ENCODE measurements at places on chromosomes 5 and 9. TPM values are rescaled to one million over a fixed set of nuclear protein-coding genes. Genes with fewer than 3 reads are reported as not detected.

DNA sequence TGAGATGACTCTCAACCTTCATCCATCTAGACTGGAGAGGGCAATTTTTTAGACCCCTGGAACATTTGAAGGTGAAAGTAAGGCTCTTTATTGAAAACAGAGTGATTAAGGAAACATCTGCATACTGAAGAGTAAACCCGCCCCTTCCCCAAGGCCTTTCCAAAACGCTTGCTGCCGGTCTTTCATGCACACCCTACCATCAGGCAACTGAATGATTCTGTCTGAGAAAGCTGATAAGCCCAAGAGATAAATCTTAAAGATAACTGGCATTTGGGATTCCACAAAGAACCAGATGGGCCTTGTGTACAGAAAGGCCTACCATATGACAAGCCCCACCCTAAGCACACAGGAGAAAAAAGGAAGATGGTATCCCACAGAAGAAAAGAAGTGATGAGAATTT lies 54.4 kb upstream of the PIK3R1 start:
- no peak for DNase-seq

PCDHB4 gene
- 2.9 TPM for total RNA-seq

GRCh38 chr5:78837836-78838235 lies 147.3 kb downstream of the ARSB start:
- no peak for DNase-seq

GRCh38 chr9:93812410-93812668 lies 142.8 kb downstream of the BARX1 start:
- no peak for DNase-seq

LAMC3 gene
- total RNA-seq: 17.8 TPM

DNA sequence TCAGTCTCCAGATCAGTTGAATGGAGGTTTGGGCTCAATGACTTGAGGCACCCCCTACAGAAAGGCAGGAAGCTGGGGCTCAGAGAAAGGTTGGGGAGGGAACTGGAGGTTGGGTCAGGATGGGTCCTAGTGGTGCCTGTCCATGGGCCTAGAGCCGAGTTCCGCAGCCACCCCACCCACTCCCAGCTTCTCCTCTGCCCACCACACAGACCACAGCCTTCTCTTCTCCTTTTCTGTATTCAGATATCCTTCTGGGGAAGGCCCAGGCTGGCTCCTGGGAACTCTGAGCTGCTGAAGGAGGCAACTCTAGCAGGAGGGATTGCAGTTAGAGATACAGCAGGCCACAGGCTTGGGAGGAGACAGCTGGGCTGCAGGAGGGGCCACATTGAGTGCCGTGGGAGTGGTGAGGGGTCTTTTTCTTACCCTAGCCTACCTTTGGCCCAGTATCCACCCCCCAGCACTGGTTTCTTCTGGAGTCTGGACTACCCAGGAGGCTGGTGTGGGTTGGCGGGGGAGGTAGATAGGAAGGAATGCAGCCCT lies 15.4 kb upstream of the PTGS1 start:
- DNase-seq: no peak

IRGM gene
- total RNA-seq: 8.2 TPM

DNA sequence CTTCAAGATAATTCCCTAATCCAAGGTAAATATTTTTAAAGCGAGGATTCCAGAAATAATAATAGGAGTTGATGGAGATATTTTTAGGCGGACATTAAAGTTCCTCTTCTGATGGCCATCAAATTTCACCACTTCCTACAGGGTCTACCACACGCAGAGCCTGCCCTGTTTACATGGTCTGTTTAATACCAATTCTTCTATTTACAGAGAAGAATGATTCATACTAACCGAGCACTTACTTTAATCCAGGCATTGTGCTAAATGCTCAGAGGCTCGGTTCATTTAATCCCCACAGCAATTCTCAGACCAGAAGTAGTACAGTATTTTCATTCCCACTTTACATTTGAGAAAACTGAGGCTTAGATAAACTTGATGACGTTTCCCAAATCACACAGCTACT lies 3.0 kb upstream of the ITGA1 start:
- no peak for DNase-seq

TAF11L4 gene
- not detected for total RNA-seq

DNA sequence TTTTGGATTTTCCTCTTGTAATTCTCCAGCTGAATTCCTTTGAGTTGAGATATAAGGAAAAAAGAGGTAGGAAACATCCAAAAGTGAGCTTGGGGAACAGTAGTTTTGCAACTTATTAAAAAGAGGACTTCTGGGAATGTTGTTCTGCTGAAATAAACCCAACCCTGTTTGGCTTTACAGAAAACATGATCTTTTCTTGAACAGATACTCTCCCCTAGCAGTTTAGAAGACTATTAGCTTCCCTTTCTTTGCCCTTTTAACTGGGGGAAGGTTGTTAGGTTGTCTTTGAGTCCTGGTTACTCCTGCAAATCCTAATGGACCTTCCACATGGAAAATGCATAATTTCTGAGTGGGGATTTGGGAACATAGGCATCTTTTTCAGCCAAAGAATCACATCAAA lies 168.7 kb upstream of the RPS23 start:
- DNase-seq: no peak

DNA sequence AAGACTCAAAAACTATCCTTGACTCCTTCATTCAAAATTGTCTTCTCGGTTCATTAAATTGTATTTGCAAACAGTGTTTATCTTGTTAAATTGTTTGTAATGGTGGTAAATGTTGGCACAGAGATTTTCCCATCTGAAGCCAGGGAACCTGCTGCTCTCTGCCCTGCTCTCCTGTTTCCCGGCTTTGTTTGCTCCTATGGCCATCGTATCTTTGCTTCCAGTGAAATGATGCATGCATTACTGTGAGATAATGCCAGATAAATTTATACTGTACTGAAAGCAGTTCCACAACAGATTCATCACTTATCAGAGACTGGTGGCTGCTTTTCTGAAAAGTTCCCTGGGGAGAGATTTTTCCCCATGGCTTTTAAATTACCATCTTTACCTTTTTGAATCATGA lies 81.4 kb downstream of the CD180 start:
- no peak for DNase-seq

- DNase-seq: no peak
Observed at GRCh38 chr9:108290839-108291585, 564.8 kb downstream of the ACTL7B start.

DNA sequence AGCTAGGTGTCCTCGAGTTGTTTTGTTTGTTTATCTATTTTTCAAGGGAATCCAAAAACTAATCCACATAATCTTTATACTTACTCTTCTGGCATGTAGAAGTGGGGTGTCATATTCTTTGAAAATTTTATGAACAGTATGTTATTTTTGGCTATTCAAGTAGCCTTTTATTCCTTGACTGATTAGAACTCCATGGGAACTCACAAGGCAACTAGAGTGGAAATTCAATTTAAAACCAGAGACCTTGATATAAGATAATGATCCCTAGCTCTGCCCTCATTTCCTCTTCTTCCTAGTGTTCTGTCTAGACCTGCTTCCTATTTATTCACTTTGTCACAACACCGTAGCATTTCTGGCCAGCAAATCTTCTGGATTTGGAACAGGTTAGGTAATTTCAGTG lies 1123.7 kb upstream of the C9orf72 start:
- DNase-seq: no peak

HACD4 gene
- 8.7 TPM for total RNA-seq

FRMPD1 gene
- total RNA-seq: 2.9 TPM

DNA sequence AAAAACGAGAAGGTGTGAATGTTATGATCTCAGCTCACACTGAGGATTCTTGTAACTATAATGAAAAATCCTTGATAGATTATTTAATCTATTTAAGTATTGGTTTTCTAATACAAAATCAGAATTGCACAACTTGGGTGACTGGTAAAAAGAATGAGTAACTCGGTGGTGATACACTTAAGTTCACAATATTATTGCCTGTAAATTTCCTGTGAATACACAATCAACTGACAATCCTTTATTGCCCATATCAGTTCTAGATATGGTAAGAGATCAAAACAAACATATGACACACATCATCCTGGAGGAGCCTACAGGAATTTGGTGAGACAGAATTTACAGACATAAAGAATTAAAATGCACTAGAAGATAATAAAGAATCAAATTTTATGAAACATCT lies 14.1 kb upstream of the LURAP1L start:
- no peak for DNase-seq

UBAC1 gene
- total RNA-seq: 29.1 TPM

- no peak for DNase-seq
Observed at GRCh38 chr5:93055971-93056370, 525.0 kb downstream of the NR2F1-AS1 start.

GRCh38 chr9:11204521-11204920 lies 591.7 kb upstream of the PTPRD start:
- no peak for DNase-seq

- peak; percentile 69 for DNase-seq
Observed at GRCh38 chr5:142922223-142922952, 152.2 kb downstream of the ARHGAP26 start.

GRCh38 chr5:147388184-147389108 lies 121.4 kb downstream of the DPYSL3 start:
- peak; percentile 59 for DNase-seq

GRCh38 chr9:13127131-13127530 lies 152.4 kb downstream of the MPDZ start:
- DNase-seq: no peak

DNA sequence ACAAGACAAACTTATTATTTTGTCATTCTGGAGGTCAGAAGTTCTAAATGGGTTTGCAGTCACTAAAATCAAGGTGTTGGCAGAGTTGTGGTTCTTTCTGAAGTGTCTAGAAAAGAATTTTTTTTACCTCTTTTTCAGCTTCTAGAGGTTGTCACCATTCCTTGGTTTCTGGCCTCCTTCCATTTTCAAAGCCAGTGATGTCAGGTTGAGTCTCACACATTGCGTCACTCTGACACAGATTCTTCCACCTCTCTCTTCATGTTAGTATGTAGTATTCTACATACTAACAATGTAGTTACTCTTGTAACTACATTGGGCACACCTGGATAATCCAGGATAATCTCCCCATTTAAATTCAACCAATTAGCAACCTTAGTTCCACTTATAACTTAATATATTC lies 290.3 kb downstream of the RFX3 start:
- no peak for DNase-seq

- DNase-seq: peak; percentile 46
Observed at GRCh38 chr5:119360905-119361593, 5.2 kb downstream of the TNFAIP8 start.

- peak; percentile 57 for DNase-seq
Observed at GRCh38 chr9:129068990-129069861, 11.7 kb upstream of the DOLPP1 start.

GRCh38 chr5:15183520-15183919 lies 311.9 kb upstream of the ANKH start:
- peak; percentile 12 for DNase-seq

GRCh38 chr5:120122703-120123102 lies 341.4 kb upstream of the PRR16 start:
- no peak for DNase-seq

KIF4B gene
- 4.8 TPM for total RNA-seq

- DNase-seq: no peak
Observed at GRCh38 chr5:80284720-80285119, 28.9 kb upstream of the SERINC5 start.

PITX1 gene
- total RNA-seq: 17.3 TPM

DNA sequence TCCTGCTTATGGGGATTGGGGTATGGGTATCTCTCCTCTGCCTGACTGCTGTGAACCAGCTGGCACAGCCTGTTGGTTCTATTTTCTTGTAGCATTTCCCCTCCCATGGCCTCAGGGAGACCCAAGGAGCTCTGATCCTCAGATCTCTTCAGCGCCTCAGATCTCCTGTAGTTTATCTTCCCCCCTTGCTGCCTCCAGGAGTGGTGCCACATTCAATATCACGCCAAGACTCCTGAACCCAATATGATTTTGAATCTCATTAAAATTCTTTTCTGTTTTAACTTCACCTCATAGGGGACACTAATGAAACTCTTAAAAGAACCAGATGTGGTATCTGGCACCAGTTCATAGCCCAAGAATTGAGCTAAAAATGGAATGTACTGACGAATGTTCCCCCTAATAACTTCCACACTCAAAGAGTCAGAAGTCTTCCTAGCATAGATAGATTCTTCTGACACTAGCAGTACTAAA lies 59.6 kb upstream of the LIFR start:
- peak; percentile 22 for DNase-seq

DNA sequence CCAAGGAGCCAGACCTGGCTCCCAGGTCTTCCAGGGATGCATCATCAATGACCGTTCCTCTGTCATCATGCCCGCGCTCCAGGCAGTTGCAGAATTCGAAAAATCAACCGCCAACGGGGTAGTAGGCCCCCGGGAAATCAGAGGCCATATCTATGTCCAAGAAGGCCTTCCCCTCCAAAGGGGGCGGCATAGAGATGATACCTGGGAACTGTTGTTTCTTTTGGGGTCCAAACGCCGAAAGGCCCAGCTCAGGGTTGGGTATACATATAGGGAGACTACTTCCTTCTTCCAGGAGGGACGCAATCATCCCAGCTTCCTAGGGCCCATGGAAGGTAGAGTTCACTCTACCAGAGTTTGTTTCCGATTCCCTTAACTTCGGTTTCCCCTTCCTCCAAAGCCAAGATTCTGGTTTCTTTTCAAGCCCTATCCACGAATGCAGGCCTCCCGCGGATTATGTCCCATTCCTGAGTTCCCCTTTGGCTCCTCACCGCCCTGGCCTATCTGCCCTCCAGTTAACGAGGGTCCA lies 754 bp downstream of the DCAF12 start:
- DNase-seq: peak; percentile 17

OR1L8 gene
- total RNA-seq: not detected

DNA sequence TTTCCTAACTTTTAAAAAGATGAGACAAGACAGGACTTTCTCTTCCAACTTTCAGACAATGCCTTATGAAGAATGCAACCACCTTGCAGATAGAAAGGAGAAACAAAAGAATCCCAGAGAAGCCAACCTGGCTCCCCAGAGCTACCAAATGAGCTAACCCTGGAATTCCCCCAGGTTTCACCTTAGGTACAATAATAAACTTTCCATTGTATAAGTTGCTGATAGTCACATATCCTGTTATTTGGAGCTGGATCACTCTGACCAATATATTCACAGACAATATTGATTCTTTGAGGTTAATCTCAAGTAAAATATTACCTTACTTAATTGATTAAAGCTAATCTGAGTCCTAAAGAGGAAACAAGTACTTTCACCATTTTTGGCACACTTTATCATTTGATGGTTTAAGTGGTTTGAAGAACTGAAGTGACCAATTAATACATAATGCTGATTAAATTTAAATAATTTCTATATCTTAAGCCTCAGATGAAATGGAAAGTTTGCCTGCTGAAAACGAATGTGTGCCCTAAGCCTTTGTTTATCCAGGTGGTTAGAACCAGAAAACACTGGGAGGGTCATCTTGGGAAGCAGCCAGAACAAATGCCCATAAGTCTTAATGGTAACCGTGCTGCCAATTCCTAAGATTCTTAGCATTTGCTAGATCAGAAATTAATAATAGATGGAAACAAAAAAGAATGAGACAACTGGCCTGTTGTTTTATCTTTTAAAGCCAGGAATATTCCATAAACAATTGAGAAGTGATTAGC lies 159.6 kb upstream of the SLC12A2 start:
- DNase-seq: no peak

MZB1 gene
- total RNA-seq: 1.2 TPM

ENC1 gene
- total RNA-seq: 21.9 TPM

All from umbilical cord (tissue), 2 donors.